HuH-7.5 (cell line): ENCODE measurements at places on chromosomes 5 and 9.

DNA sequence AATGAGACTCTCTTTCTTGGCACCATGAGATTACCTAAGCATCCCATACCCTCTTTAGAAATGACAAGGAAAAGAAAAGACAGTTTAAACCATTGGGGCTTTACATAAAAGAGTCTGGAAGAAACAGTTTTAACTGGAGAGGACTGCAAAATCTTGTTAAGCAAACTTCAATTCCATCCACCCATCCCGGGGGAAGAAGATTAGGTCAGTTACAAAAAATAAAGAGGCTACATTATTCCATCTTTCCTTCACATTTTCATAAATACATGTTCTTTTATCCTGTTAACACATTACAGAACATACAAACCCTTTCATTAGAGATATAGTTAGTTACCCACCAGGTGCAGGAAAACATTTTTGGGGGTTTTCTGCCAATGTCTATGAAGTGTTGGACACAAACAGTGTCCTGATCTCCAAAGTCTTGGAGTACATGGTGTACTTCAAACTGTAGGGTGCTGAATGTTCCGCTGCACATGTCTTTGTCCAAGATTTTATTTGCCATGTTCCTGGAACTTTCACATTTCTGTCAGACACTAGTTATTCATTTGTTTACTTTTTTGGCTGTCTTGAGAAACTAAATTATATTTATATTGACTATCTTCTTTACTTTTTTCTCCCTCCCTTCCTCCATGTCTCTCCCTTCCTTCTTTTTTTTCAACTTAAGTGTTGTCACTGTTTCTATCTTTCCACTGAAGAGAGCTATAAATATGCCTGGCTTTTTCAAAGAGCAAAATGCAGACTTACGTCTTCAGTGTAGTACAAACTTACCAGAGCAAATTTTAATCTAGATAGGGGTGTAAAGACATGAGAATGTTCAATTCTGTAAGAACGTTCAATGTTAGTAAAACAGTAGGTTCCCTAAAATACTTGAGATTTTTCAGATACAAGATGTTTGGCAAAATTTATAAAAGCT lies 410.9 kb upstream of the PRR16 start:
- DNase-seq, result no peak

DNA sequence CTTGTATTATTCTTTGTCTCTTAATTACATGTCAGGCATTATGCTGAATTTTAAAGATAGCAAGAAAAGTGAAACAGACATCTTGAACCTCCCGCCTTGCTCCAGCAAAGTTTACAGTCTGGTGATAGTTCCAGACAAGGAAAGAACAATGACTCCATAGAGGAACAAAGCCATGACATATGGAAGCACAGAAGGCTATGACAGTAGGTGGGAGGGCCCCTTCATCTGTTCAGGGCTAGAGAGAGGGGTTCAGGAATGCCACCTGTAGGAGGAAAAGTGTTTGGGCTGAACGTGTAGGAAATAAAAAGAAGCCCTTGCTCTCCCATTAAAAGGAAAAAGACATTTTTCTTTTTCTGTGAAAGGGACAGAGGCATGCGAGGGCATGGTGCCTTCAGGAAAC lies 315.6 kb downstream of the TRIM32 start:
- no peak for DNase-seq

DNA sequence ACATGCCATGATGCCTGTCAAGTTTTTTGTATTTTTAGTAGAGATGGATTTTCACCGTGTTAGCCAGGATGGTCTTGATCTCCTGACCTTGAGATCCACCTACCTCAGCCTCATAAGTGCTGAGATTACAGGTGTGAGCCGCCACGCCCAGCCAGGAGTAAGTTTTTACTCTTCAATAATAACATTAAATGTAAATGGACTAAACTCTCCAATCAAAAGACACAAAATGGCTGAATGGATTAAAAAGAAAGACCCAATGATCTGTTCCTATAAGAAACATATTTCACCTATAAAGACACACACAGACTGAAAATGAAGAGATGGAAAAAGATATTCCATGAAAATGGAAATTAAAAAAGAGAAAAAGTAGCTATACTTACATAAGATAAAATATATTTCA lies 37.2 kb upstream of the ISOC1 start:
- DNase-seq, result no peak

GRCh38 chr5:126970517-126971017 lies 59.8 kb downstream of the MARCHF3 start:
- no peak for DNase-seq

- no peak for DNase-seq
Measured at GRCh38 chr5:62596691-62597090, 18.1 kb downstream of the LRRC70 start.

DNA sequence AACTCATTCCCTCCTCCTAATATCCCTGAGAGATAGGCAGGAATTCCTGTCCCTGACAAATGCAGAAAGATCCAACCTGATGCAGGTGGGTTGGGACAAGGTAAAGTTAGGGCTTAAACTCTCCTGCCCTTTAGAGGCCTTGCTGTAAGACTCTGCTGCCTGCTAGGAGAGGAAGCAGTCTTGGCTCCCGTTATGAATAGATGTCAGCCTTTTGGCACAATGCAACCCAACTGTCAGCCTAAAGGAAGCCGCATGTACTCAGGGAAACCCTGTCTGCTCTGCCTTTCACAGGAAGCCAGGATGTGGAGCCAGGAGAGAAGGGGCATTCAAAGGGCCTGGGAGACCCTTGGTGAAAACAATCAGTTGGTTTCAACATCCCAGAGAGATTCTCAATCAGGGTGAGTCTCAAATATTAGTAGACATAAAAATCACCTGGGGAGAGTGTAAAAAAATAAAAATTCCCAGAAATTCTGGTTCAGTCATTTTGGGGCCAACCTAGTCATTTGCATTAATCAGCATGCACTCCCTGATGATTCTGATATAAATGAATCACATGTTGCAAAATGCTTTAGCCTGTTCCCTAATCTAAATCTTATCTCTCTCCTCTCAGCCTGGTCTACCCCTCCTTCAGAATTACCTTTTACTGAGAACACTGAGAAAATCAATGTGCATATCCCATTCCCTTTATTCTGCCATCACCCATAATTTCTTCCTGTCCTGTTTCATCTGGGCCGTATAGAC lies 136.2 kb upstream of the TRIM32 start:
- no peak for DNase-seq

GRCh38 chr5:145776886-145777285 lies 58.3 kb downstream of the PRELID2 start:
- no peak for DNase-seq

DNA sequence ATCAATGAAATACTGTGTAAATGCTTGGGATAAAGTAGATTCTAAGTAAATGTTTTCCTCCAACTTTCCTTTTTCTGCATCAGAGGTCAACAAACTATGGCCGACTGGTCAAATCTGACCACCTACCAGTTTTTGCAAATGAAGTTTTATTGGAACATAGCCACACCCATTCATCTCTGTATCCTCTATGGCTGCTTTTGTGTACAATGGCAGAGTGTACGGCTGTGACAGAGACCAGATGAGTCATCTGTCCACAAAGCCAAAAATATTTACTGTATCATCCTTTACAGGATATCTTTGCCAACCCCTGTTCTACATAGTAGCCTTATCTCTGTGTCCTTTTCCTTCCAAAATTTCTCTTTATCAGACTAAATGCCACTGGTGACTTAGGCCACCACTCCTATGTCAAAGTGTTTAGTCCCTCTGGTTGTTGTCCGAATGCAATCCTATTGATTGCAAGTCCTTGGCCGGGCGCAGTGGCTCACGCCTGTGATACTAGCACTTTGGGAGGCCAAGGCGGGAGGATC lies 218.4 kb upstream of the KLF4 start:
- no peak for DNase-seq

GRCh38 chr5:57513785-57514184 lies 31.2 kb upstream of the ACTBL2 start:
- no peak for DNase-seq

- no peak for DNase-seq
Measured at GRCh38 chr5:50978924-50979323, 312.5 kb downstream of the PARP8 start.

- no peak for DNase-seq
Measured at GRCh38 chr5:131587541-131587940, 47.5 kb downstream of the RAPGEF6 start.

DNA sequence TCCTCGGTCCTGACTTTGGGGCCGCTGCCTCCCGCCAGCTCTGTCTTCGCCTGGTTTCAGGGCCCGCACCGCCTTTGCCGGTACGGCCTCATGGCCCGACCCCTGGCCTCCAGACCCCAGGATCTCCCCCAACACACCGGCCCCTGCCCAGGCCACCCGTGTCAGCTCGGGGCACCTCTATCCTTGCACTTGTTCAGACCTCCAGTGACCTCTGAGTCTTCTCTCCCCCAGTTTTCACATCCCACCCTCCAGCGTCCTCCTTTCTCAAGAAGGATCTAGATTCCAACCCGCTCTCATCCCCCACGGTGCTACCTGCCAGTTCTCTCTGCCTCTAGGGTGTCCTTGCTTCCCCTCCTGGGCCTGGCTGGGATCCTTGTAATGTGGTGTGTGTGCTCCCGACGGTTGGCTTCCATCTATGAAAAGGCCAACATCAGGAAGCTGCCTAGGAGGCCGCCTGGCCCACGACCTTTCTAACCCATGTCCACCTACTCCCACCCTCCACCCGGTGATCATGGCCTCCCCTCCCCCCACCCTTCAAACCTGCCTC lies 61.1 kb downstream of the SPATA31C2 start:
- no peak for DNase-seq

DNA sequence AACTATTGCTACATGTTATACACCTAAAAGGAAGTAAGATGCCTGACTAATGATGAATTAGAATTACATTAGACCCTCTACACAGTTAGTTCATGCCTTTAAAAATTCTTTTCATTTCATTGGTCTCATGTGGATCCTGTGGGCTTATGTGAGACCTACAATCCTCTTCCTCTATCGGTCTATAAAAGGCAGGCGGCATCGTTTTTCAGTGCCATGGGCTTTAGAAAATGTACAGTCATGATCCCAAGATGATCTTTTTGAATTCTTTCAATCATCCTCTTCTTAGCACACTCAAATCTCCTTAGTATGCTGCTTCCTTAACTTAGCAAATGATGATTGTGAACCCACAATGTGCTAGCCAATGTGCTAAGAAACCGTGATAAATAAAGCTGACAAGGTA lies 193.9 kb downstream of the ZNF608 start:
- DNase-seq, result no peak

GRCh38 chr5:168661593-168662485 lies 82.7 kb upstream of the PANK3 start:
- no peak for DNase-seq

GRCh38 chr5:40572391-40572790 lies 107.3 kb upstream of the PTGER4 start:
- DNase-seq, result no peak

DNA sequence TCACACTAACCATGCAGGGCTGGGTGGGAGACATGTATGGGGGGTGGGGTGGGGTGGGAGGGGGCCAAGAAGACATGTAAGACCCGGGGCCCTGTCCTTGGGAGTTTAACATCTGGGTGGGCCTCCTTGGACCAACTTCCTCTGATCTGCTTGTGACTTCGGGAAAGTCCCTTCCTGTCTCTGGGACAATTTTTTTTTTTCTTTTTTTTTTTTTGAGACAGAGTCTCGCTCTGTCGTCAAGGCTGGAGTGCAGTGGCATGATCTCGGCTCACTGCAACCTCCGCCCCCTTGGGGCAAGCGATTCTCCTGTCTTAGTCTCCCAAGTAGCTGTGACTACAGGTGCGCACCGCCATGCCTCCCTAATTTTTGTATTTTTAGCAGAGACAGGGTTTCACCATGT lies 23.8 kb upstream of the IER5L start:
- no peak for DNase-seq

GRCh38 chr5:116674881-116675625 lies 100.4 kb upstream of the SEMA6A start:
- DNase-seq, result no peak

DNA sequence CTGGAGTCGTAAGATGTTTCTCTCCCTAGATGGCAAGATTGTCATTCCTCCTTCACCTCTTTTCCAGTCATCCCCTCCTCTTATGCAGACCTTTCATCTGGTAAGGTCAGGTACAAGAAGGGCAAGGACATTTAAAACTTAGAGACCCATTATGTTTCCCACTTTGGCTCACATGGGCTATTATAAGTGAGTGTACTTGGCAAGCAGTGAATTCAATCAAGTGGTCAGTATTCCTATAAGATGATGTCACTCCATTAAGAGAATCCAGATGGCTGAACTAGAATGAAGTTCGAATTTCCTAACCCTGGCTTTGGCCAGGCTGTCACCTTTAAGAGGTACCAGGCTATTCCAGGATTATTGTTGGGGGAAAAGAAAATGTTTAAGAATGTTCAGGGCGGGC lies 32.2 kb downstream of the ZNF131 start:
- no peak for DNase-seq

DNA sequence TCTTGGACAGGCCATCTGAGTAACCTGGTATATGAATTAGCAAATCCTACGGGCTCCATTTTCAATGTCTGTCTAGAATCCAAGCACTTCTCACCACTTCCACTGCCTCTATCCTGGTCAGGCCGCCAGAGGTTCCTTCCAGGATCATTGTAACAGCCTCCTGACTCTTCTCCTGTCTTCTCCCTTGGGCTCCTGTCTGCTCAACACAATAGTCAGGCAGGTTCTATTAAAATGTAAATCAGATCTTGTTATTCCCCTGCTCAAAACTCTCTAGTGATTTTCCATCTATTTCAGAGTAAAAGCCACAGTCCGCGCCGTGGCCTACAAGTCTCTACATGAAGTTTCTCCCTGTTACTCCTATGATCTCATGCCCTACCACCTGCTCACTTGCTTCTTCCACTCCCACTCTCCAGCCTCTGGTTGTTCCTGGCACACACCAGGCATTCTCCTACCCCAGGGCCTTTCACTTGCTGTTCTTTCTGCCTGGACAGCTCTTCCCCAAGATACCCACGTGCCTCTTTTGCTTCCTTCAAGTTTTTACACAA lies 21.7 kb downstream of the ZNF366 start:
- DNase-seq, result no peak

DNA sequence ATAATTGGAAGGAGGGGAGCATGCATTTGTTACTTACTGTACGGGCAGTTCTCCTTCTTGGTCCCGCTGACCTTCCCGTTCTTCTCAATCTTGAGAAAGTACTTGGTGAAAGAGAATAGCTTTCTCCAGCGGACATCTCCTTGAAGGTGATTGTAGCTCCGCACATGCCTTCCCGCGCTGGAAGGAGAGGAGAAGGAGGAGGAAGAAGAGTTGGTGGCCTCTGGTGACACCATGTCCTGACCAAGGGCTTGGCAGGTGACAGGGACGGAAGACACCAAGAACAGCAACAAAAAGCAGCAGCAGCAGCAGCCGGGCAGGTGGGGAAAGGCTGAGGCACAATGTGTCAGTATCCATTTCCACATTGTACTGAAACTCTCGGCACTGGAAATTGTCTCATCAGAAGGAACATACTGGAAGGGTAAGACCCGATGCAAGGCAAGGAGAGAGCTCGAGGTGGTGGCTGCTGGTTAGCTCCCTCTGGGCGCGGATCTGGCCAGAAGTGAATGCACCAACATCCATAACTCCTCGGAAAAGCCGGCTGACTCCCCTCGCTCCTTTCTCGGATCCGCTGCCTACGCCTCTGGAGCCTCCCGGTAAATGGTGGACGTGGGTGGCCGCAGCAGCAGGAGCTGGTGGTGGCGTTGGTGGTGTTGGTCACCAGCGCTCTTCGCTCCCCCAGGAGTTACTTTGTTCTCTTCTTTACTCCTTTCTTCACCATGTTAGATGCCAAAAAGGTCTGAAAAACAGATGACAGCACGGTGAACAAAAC lies 715 bp downstream of the FGF10 start:
- DNase-seq, result no peak
